IPS DF 6.9 (cell line): ENCODE measurements at places on chromosomes 12 and 14.

DNA sequence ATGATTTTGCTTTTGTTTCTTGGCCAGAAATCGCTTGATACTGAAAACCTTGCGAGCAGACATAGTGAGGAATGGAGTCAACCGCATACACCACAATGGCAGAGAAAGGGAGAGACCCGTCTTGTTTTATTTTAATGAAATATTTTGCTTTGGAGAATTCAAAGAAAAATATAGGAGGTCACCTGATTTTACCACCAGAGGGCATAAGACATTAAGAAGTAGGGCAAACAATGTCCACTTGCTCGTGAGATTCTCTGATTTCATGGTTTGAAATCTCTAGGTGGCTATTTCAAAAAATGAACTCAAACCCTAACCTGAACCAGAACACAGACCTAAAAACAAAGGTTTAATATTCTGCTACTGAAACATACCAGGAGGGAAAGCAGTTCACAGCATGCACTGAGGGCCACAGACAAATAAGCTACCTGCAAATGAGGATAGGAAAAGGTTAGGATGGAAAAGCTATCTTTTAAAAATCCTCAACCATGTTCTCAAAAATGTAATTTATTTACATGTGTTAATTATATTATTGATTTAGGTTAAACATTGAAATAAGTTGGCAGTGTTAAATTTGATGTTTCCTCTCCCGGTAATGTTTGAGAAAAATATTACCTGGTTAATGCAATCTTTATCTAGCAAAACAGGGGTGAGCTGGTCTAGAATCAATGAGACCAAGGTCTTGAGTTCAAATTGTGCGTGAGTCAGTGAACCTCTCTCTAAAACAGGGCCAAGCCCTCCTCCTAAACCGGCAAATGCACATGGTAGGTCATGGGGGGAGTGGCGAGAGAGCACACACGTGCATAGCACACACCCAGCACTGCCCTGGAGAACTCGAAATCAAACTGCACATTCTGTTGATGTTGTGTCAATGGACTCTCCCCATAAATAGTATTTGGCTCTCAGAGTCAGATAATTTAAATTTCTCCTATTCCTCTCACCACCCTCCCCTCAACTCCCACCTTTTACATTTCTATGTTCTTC, 12.5 kb downstream of the IFNG-AS1 start:
- DNase-seq = no peak
- H3K4me3 ChIP-seq = no peak overlapping the region
- H3K27ac ChIP-seq = no peak overlapping the region
- H3K27me3 ChIP-seq = no peaks in the 10 kb centered on the region
- no peaks in the 10 kb centered on the region for H3K4me1 ChIP-seq

DNA sequence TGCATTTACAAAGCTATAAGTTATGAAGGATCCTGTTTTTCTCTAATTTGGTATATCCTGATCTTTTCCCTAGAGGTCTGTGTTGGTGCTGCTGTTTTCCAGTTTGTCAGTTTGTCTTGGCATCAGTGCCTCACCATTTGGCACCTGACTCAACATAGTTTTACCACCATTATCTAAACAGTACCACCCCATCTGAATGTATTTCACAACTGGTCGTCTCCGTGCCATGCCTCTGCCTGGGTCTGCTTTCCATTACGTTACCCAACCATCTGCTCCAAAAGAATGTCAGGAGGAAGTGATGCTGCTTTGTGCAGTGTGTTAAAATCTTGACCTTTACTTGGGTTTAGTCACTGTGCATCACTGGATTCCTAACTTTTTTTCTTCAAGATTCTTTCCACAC, 129.3 kb upstream of the RASSF8 start:
- H3K4me3 ChIP-seq = no peak overlapping the region
- H3K4me1 ChIP-seq = no peaks in the 10 kb centered on the region
- H3K27me3 ChIP-seq = no peaks in the 10 kb centered on the region
- H3K36me3 ChIP-seq = no peaks in the 10 kb centered on the region
- H3K27ac ChIP-seq = no peak overlapping the region
- no peak for DNase-seq

GRCh38 chr14:85479306-85479705, 50.6 kb upstream of the FLRT2 start:
- no peaks in the 10 kb centered on the region for H3K36me3 ChIP-seq
- no peak for DNase-seq
- H3K27ac ChIP-seq = no peak overlapping the region
- no peaks in the 10 kb centered on the region for H3K27me3 ChIP-seq
- no peaks in the 10 kb centered on the region for H3K4me1 ChIP-seq
- no peak overlapping the region for H3K4me3 ChIP-seq

- H3K27me3 ChIP-seq = no peaks in the 10 kb centered on the region
- no peaks in the 10 kb centered on the region for H3K36me3 ChIP-seq
- no peak overlapping the region for H3K27ac ChIP-seq
- peaks cover 2% of the 10 kb centered on the region; the same call in 1 of the 2 replicates for H3K4me1 ChIP-seq
- DNase-seq = no peak
These were observed 23.8 kb upstream of the PWP1 start for GRCh38 chr12:107661830-107662229.

GRCh38 chr14:60482743-60483142, 3.1 kb downstream of the C14orf39 start:
- H3K4me1 ChIP-seq = no peaks in the 10 kb centered on the region
- DNase-seq = no peak
- H3K4me3 ChIP-seq = no peak overlapping the region
